Activated CD4-positive, alpha-beta T cell treated with anti-CD3 and anti-CD28 coated beads, Interleukin-2, amount 10 ng/mL, durations not matched to agents 7 days and 5 days (primary cell): ENCODE measurements at places on chromosomes 4 and X.

GRCh38 chrX:43446752-43447151 is 209.3 kb upstream of the MAOA start:
- no peak for DNase-seq

DNA sequence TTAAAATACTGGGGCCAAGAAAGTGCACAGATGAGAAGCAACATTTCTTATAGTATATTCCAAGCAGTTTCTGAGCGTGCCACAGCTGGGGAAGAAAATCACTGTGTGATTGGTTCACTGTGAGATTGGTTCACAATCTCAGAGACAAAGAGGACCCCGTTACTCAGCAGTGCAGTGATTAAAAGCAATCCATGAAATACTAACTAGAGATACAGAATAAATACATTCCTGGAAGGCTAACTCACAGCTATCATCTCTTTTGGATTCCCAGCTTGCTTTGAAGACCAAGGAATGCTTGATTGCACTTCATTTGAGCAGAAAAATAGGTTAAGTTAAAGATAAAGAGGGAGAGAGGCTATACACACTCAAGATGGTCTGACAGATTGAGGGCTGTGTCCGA is 132.1 kb upstream of the RAPGEF2 start:
- DNase-seq, result no peak

DNA sequence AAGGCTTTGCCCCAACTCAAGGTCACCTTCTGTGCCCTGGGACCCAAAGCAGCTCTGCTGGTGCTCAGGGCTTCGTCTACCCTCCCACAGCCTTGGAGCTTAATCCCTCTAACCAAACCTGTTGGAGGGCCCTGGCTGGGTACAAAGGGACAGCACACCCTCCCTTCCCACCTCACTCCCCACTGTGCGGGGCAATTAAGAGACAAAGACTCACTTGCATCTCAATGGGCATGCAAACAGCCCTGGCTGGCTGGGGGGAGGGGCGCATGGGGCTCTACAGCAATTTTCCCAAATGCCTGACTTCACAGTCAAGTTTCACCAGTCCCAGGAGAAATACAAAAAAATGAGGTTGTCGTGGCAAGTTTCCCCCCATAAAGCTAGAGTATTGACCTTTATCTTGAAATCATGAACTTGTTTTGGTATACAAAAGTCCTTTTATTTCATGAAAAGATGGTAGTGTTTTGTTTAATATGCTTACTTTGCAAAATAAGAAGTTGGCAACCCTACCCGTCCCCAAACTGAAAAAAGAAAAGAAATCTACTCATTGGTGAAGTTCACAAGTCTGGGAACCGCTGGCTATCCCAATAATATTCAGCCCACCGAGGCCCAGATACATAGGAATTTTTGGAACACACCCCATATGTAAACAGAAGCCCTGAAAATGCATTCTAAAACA is 4.1 kb upstream of the CD99L2 start:
- DNase-seq, result no peak

GRCh38 chrX:155094468-155095061 is 23.3 kb downstream of the BRCC3 start:
- peak; percentile 37 for DNase-seq

- DNase-seq, result no peak
These were observed 28.1 kb upstream of the HPSE start for GRCh38 chr4:83362492-83363329.

GRCh38 chrX:21764008-21764407 is 6.1 kb upstream of the SMPX start:
- no peak for DNase-seq

GRCh38 chrX:40405399-40405798 is 175.4 kb upstream of the ATP6AP2 start:
- DNase-seq, result no peak

GRCh38 chr4:55609393-55609866 is 17.4 kb upstream of the PDCL2 start:
- DNase-seq, result no peak

- no peak for DNase-seq
These were observed 33.7 kb upstream of the SHISA3 start for GRCh38 chr4:42363614-42364013.

- DNase-seq, result no peak
These were observed 79.4 kb upstream of the ADRA2C start for GRCh38 chr4:3686753-3687152.

DNA sequence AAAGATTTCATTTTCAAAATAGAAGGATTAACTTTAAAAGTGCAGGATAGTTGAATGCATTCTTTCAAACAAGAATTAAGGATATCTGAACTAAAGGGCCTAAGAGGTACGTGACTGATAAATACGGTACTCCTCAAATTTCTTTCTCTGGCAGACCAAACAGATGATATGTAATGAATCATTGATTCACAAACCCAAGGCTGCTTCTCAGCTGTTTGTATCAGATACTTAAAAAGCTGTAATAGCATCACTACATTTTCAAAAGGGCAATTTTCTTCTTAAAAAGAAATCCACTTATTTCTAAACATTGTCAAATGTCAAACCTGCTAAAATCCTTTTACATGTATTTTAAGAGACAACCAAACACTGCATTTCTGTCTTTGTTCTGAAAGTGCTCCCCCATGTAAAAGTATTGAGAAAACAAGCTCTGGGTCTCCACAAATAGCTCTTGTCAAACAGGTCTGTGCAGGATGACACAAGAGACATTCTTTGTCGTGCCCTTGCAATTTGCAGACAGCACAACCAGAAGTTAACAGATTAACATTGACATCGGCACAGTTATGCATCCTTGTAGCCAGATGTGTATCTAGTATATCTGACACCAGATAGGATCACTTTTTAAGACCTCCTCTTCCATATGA is 82.0 kb downstream of the MANBA start:
- DNase-seq, result no peak

DNA sequence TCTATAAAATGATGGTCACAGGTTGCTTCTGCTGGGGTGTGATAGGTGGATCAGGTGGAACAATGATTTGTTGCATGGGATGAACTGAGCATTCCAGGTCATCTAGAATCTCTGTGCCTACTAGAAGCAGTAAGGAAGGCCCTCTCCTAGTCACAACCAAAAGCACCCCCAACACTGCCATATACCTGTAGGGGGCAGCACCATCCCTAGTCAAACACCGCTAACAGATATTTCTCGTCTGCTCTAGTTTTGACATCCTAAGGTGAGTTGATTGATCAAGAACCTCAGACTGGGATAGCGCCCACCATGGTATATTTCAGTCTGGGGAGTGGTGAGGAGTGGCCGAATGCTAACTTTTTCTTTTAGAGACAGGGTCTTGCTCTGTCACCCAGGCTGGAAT is 160.2 kb downstream of the NHS start:
- DNase-seq, result peak; percentile 33

DNA sequence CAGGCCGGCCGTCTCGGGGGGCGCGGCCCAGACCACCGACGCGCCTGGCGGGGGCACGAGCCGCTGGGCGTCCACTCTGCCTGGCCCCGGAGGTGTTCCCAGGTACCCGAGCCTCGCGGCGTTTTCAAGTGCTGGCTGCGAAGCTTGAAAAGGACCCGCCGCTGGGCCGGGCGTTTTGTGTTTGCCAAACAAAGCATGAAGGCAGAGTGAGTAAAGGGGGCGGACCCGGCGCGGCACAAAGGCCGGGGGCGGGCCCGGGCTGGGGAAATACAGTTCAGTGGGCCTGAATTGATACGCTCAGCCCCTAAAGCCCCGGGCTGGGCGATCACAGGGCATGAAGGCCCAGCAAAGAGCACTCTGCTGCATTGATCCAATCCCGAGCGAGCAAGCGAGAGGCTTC is 65.4 kb downstream of the SOX3 start:
- no peak for DNase-seq

- no peak for DNase-seq
These were observed 7.9 kb upstream of the MBTPS2 start for GRCh38 chrX:21831496-21831895.

- no peak for DNase-seq
These were observed 1793.7 kb upstream of the TENM3 start for GRCh38 chr4:180449395-180449956.

GRCh38 chr4:112075129-112075753 is 70.0 kb upstream of the FAM241A start:
- DNase-seq, result peak; percentile 33

- no peak for DNase-seq
These were observed 25.8 kb downstream of the ANXA10 start for GRCh38 chr4:168118116-168118655.

GRCh38 chr4:54487491-54487890 is 170.3 kb upstream of the KIT start:
- no peak for DNase-seq

GRCh38 chrX:23841847-23842522 is 59.0 kb downstream of the SAT1 start:
- no peak for DNase-seq

DNA sequence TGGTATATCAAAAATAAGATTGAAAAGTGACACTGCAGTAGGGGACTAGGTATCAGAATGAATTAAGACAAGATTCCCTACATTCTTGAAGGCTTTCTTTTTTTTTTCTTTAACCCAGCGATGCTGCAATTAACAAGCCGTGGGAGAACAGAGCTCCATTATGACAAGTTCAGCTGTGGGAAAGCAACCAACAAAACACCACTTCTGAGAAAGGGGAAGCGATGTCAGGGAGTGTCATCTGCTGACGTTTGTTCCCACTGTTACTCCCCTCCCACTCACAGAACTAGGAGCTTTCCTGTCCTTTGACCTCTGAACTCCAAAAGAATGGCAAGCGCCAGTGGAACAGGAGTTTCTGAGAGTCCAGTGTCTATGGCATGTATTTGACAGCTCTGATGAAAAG is 90.2 kb upstream of the SLITRK2 start:
- DNase-seq, result no peak

DNA sequence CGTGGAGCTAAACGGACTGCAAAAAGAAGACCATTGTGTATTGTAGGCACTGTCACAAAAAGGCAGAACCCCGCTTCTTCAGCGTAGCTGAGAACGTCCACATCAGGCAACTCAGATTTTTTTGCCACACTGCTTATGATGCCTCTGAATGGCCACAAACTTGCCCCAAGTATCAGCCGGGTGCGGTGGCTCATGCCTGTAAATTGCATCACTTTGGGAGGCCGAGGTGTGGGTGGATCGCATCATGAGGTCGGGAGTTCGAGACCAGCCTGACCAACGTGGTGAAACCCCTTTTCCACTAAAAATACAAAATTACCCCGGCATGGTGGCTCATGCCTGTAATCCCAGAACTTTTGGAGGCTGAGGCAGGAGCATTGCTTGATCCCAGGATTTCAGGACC is 14.9 kb upstream of the IL3RA start:
- no peak for DNase-seq

DNA sequence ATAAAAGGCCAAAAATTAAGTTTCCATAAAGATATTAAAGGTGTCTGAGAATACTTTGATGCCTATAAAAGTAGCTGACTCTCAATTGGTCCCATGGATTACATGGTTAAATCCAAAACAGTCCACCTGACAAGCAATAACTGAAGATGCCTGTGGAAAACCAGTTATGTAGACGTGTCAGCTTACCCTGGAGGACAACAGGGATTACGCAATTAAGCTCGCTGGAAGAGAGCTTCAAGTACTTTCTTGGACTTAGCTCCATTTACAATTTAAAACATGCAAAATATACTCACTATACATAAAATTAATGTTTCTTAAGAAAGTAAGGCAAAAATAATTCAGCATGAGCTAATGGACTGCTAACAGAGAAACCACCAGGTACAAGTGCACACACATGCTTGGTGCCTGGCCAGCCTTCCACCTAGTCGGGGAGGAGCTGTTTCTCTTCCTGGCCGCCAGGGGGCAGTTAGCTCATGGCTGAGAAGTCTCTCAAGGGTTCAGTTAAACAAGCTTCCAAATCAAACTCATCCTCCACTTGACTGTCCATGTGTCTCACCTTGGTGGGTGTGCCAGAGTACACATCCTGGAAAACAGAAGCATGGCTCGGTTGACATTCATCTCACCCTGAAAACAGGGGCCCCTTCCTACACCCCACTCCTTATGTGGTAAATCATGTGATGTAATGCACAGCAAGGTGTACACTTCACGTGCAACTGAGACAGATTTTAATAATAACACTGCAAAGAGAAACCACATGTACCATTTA is 9.2 kb upstream of the FAM53A start:
- DNase-seq, result peak; percentile 81

GRCh38 chr4:41394481-41394894 is 137.8 kb downstream of the UCHL1 start:
- no peak for DNase-seq

GRCh38 chr4:73679836-73680235 is 59.6 kb upstream of the RASSF6 start:
- no peak for DNase-seq

- DNase-seq, result no peak
These were observed 241.6 kb upstream of the ETNPPL start for GRCh38 chr4:109004418-109004817.

DNA sequence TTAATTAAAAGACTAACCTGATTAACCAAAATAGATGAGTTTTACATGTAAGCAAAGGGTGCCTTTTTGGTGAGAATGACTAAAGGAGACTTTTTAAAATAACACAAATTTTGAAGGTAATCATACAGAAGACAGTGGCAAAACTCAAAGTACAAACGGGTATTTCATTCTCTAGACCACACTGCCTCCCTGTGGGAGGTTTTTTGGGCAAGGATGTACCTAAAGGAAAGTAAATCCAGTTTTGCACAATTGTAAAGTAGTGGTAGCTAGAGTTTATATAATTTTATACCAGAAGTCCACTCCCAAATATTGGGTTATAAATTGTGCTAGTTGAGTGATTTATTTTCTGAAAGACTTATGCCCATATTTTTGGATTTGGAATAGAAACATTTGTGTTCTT is 201.0 kb downstream of the PAPSS1 start:
- no peak for DNase-seq

- peak; percentile 15 for DNase-seq
These were observed 19.3 kb downstream of the SEL1L3 start for GRCh38 chr4:25843340-25844097.

GRCh38 chrX:43530837-43531236 is 125.3 kb upstream of the MAOA start:
- DNase-seq, result no peak

- no peak for DNase-seq
These were observed 30.9 kb upstream of the HHIP start for GRCh38 chr4:144614850-144615585.

GRCh38 chr4:25402521-25402920 is 25.5 kb downstream of the ANAPC4 start:
- no peak for DNase-seq

DNA sequence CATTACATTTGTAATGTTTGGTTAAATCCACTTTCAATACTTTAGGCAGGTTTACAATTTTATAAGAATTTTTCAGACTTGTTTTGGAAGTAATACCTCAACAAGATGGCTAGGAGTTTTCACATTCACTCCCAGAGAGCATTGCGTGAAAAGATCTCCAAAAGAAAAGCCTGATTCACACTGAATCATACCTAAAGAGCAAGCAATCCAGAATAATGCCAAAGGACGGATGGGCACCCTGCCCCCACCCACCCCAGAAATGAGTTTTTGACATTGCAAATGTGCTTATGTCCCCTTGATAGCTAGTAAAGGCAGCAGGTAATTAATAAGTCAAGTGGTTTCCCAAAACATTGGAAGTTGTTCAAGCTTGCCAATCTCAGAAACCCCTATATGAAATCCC is 557.7 kb upstream of the TENM3 start:
- DNase-seq, result no peak

- no peak for DNase-seq
These were observed 153.7 kb upstream of the BMP3 start for GRCh38 chr4:80876810-80877209.
